ENCODE measurements at places on chromosomes 3 and 15.

DNA sequence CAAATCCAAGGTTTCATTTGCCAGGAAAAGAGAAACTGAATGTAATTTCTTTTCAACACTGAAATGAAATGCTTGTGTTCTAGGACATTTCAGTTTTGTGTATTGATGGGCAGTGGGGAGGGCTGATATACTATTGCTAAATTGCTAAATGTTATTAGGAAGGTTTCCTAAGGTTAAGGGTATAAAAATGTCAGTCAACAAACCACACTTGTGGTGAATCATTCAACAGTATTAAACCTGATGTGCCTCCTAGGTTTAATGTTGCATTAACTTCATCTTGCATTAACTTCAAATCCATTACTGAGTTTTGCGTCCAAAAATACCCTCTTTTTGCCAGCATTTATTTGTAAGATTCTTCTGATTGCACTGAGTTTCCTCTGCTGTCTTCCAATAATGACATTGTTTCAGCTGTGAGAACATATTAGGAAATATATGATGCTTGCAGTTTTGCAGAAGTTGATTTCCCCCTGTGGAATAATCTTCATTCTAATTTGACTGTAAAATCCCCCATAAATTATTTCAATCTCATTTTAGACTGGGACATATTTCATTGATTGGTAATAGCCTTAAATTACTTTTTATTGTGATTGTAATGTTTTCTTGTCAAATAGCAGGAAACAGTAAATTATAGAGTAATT lies 758.3 kb downstream of the GBE1 start:
- DNase-seq: no peak

DNA sequence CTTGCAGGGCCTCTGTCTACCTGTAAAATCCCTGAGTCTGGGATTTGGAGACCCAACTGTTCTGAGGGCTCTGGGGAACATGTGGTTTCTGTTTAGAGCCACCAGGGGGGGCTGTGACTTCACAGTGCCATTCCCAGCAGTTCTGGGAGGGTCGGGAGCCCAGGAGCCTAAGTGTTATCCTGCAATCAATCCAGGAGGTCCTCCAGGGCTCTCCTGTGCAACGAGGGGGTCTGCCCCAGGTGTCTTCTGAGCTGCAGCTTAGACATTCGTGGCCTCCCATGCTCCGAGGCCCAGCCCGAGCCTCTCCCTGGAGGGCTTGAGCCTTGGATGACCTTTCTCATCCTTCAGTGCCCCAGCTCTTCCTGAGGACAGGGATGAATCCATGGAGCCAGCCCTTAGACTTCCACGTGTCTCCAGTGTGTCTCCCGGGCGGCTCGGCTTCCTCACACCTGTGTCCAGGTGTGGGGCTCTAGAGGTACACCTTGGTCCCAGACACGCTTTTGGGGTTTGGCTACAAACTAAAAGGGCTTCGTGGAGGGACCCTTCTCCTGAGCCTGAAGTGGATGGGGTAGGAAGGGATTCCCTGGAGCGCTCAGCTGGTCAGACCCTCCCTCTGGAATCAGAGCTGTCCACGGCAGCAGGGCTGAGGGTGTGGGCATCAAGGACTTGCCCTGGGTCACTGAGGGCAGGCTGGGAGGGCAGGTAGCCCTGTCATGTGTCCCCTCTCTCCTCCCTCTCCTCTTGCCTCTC lies 20.3 kb upstream of the ABTB1 start:
- no peak for DNase-seq

- DNase-seq: no peak
These were observed 70.4 kb upstream of the TAMM41 start for GRCh38 chr3:11917051-11917450.

GRCh38 chr15:88894819-88895767 lies at the start of gene HAPLN3:
Gene HAPLN3, minus strand, starts transcription at chr15:88895544. Its CDS starts 8,246 bp downstream, at chr15:88887298.
- peak; percentile 61 for DNase-seq

DNA sequence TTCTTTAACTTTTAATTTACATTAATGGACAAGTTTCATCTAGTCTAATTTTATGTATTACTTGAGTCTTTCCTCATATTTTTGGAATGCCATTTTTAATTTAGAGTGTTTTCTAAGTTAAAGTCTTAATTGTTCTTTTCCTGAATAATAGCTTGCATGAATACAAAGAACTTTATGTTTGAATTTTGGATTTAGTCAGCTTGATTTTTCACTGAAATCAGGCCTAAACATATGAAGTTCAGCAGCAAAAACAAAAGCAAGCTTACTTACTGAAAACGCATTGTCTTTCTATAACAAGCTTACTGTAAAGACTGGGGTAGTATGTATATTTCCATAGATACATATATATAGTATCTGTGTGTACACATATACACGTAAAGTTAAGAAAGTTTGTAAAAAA lies 126.0 kb downstream of the ZBTB20 start:
- DNase-seq: no peak

DNA sequence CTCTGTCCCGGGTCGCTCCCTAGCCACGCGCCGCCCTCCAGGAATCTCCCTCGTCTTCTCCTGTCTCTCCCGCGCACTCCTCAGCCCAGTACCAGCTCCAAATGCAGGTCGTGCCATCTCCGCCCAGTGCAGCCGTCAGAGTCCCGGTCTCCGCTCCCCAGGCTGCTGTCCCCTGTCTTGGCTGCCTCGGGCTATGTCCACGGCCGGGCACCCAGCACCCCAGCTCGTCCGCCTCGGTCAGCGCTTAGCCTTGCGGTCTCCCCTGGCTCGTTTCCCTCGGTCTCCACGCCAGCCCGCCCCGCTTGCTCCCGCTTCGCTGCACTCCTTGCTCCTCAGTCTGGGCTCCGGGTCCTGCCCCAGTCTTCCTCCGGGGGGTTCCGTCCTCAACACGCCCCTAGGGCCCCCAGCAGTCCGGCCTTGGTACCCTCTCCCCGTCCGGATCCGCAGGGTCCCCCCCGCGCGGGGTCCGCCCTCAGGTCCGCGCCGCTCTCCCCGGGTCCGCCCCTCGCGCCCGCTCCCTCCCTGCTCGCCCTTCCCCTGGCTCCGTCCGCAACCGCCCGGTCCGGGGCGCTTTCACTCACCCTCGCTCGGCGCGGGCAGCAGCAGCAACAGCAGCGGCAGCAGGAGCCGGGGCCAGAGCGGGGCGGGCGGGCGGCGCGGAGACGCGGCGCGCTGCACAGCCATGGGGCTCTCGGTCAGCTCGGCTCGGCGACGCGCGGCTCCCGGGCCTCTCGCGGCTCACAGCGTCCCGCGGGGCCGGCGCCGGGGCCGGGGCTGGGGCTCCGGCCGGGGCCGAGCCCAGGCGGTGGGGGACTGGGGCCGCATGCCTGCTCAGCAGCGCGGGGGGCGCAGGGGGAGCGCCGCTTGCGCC lies 462 bp downstream of the IGDCC3 start:
- DNase-seq: no peak

GRCh38 chr15:45200799-45201556 lies 13.2 kb upstream of the SHF start:
- peak; percentile 62 for DNase-seq

- DNase-seq: no peak
These were observed 1.1 kb downstream of the EAF2 start for GRCh38 chr3:121836064-121836463.

- no peak for DNase-seq
These were observed at the start of gene FILIP1L for GRCh38 chr3:100114413-100115030. Gene FILIP1L, minus strand, starts transcription at chr3:100114501.

DNA sequence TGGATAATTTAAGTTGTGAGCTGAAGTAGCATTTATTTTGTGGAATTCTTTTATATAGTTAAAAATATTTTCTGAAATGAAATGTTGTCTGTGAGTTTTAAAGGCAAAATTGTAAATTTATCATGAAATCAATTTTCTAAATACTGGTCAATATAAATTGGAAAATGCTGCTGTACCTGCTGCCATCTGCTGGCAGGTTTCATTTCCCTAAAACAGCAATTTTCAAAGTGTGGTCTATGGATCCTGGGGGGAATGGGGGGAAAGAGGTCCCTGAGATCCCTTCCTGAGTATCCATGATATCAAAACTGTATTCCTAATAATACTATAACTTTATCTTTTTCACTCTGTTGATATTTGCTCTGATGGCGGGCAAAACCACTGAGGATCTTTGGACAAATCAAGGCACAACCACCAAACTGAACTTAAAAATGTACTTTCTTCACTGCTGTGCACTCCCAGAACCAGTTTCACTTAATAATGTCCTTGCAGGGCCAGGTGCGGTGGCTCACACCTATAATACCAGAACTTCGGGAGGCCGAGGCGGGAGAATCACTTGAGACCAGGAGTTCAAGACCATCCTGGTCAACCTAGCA lies 17.2 kb upstream of the CCR4 start:
- no peak for DNase-seq

DNA sequence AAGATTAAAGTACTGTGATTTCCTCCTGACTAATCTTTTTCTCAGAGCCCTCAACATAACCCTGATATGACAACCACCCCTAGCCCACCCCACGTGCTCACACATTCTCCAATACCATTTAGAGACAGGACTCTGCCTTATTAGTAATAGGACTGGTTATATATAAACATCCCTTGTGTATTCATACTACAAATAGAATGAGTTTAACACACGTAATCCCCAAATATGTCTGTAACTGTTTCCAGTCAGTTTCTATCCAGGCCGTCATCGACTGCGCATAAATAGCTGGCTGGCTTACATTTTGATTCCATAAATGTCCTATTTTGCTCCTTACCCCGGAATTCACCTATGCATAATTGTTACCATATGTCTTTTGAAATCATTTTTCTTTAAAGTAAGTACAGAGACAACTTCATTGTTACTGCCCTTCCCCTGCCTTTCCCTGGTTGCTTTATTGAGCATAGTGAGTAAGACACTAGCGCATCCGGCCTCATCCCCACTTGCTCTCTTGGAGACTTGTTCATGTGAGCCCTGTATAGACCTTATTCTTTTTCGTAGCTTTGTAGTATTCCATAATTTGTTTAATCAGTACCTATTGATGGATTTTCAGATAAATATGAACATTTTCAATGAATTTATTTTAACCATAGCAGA lies 3.5 kb upstream of the P2RY14 start:
- DNase-seq: no peak

GRCh38 chr15:89077750-89078149 lies 10.5 kb upstream of the ABHD2 start:
- DNase-seq: no peak

DNA sequence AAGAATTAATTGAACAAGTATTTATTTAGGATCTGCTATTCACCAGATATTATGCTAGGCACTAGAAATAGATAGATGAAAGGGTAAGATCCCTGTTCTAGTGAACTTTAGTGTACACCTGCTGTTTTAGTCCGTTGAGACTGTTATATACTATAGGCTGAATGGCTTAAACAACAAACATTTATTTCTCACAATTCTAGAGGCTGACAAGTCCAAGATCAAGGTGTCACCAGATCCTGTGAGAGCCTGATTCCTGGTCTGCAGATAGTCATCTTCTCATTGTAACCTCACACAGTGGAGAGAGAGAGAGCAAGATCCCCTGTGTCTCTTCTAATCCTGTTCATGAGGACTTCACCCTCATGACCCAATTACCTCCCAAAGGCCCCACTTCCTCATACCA lies 281.4 kb upstream of the KCNH8 start:
- DNase-seq: no peak

DNA sequence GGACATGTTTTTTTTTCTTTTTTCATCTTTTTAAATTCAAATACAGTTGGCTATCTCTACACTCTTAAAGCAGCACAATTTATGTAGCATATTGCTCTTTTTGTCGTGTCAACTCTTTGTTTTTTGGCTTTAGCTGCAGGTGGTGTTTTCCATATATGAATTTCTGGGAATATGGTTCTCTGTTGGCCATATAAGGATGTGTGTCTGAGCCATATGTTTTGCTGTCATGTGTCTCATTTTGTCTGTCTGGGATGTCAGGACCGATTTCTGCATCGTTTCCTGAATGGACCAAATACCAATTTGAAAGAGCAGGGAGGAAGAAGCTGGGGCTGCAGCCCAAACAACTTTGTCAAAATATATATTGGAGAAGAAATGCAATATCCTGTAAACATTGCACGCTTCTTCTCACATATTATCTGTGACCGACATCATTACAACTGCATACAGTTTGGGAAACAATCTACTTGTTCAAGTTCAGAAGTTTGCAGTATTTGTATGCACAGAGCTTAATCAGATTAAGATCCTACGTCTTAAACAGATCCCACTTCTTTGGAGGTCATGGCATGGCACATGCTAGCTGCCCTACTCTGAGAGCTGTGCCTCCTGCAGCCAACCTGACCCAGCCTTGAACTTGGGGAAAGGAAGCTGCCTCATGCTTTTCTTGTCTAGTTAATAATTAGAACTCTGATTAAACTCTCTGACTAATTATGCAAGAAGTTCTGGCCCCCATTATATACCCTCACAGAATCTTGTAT lies 4.0 kb upstream of the SATB1 start:
- DNase-seq: no peak

DNA sequence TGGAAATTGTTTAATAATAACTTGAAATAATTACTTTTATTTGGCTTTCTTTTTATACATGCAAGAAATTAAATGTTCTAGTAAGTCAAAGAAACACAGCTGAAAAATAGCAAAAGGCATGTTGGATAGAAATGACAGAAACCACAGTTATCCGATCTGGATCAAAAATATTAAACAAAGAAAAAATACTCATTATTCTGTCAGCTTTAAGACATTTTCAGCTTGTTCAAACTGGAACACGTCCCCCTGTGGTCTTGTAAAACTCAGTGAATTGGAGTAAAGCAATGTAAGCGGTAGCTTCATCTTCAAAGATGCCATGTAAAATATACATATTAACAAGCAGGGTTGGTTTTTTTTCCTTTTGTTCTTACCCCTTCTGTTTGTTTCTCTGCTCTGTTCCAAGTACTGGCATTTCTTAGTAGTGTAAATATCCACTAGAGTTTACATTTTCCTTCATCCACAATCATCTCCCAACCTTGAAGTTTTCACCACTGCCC lies 223.4 kb downstream of the IGSF11 start:
- DNase-seq: no peak

GRCh38 chr3:126924458-126924857 lies 58.5 kb upstream of the PLXNA1 start:
- no peak for DNase-seq

- no peak for DNase-seq
These were observed 98.7 kb upstream of the BFSP2 start for GRCh38 chr3:133301194-133301593.

- no peak for DNase-seq
These were observed 31.8 kb downstream of the XXYLT1 start for GRCh38 chr3:195239121-195239520.

- DNase-seq: no peak
These were observed 6.3 kb upstream of the AP3S2 start for GRCh38 chr15:89899951-89900567.

- DNase-seq: no peak
These were observed 378.7 kb upstream of the TGFBR2 start for GRCh38 chr3:30227571-30228301.

GRCh38 chr3:64556046-64556445 lies 131.8 kb downstream of the ADAMTS9 start:
- no peak for DNase-seq

- DNase-seq: no peak
These were observed 44.3 kb upstream of the ATP2B2 start for GRCh38 chr3:10549617-10550230.

DNA sequence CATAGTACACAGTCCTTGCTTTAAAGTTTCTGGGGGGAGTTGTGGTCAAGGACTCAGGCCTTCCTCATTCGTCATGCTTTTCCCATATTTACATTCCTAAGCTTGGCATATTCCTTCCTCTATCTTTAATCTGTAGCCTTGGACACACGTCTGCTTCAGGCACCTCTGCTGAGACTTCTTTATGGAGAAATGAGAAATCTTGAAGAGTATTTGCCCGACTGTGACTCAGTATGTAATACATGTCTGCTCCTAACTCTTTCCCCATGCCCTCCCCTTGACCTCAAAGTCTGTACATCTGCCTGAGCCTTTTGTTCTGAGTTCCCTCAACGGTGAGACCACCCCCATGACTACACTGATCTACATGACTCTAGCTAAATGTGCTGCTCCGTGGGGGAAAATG lies 246.1 kb downstream of the SI start:
- no peak for DNase-seq

- DNase-seq: no peak
These were observed 16.2 kb downstream of the ATP13A3 start for GRCh38 chr3:194470615-194471014.

All from activated T-helper 1 cell treated with anti-CD3 and anti-CD28 coated beads, Interleukin-12 subunit alpha, Interleukin-12 subunit beta, Interleukin-2, Interleukin-4 antibody, amounts not matched to agents 30 ng/mL and 10 ng/mL and 1 ng/mL, durations not matched to agents 14 hours and 24 hours and 36 hours (primary cell).